ENCODE measurements at places on chromosomes 13 and 19.

DNA sequence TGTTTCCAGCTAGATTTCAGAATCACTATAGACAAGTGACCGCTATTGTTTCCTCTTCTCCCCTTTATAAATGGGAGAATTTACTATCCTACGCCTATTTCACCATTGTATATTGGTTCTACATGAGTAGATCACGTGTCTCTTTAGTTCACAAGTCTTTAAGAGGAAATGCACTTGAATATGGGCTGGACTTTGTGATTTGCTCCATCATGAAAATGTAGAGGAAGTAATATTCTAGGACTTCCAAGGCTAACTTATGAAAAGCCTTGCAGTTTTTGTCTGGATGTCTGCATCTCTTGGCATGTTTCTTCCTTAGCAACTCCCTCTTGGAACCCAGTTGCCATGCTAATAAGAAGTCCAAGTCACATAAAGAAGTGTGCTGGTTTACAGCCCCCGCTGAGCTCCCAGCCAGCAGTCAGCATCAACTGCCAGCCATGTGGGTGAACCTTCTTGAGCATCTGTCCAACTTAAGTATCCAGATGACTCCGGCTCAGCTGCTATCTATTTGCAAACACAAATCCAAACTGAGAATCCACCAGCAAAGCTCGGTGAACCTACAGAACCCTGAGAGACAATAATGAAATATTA, 4.8 kb upstream of the FBXL3 start:
- DNase-seq: no peak

GRCh38 chr13:21434588-21434987, 24.5 kb downstream of the ZDHHC20 start:
- DNase-seq: no peak

GRCh38 chr19:42831221-42832019, 48.1 kb downstream of the PSG1 start:
- DNase-seq: no peak

- no peak for DNase-seq
Measured at GRCh38 chr13:72198967-72199560, 332.1 kb upstream of the DACH1 start.

DNA sequence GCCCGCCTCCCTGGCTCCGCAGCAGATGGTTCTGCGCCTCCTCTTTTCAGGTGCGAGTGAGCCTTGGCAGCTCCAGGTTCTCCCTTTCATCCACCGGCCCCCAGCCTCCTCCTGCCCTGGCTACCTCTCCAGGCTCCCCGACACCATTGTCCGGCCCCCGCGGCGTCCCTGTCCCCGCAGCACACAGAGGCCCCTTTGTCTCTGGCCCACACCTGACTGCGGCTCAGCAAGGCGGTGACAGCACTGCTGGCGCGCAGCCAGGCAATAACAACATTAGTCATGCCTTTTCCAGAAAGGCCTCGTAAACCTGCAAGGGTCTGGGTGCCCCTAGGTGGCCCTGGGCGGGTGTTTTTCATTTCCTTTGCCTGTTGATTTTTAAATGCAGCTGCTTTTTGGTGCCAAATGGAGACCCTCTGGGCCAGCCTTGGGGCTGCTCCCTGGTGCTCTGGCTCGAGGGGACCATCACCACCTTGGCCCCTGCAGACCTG, 73.2 kb upstream of the MEDAG start:
- no peak for DNase-seq

GRCh38 chr13:103224804-103225203, 158.6 kb upstream of the SLC10A2 start:
- DNase-seq: no peak

DNA sequence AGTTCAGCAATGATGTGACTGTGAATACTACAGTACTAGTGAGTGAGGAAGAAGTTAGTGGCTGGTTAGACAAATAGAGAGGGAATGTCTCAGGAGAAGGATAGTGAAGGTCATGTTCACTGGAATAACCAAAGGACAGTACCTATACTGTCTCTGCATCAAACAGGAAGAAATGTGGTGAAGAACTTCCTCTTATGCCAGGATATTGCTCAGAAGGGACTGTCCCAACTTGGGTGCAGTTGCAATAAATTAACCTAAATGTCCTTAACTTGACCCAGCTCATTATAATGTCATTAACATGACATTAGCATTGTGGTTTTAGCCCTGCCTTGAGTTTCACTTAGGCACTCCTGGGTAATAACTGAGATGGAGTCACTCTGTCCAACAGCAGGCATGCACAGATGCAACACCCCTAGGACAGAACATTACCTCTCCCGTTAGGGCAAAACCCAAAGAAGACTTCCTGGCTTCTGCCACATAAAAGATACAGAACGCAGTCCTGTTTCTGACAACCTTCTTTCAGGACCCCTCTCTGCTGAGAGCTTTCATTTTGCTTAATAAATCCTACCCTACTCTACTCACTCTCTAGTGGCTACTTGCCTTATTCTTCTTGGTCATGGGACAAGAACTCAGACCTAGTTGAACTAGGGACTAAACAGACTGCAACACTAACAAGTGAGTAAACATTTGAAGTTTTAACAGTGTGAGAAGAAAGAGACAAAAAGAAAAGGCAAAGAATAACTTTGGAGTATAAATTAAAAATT, 1591.6 kb upstream of the MIR17HG start:
- DNase-seq: no peak

GRCh38 chr13:64819081-64819480, 2411.1 kb downstream of the PCDH9 start:
- no peak for DNase-seq

DNA sequence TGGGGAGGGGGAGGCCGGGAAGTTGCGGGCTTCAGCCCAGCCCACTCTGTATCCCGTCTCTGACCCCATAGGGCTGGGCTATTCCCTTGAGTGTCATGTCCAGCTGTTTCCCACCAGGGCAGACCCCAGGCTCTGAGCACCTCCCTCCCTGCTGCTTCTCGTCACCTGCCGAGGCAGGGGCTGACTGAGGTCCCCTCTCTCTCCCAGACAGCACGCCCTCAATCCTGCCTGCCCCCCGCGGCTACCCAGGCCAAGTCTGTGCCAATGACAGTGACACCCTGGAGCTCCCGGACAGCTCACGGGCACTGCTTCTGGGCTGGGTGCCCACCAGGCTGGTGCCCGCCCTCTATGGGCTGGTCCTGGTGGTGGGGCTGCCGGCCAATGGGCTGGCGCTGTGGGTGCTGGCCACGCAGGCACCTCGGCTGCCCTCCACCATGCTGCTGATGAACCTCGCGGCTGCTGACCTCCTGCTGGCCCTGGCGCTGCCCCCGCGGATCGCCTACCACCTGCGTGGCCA, 625 bp downstream of the F2RL3 start:
- DNase-seq: no peak

DNA sequence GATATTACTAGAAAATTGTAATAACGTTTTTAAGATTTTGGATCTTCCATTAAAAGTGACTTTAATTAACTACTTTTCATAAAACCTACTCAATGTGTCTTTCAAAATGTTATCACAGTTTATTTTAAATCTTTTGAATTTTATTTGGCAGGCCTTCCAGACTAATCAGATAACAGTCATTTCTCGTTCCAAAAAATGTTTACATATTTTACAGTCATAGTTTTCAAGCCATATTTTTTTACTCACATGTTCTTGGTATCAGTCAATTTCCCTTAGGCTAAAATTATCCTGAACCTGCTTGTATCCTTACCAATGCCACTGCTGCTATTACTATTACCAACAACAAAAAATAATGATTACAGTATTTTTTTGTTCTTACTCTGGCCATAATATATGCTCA, 1783.5 kb downstream of the SLITRK5 start:
- DNase-seq: no peak

GRCh38 chr19:7393459-7393858, 44.7 kb downstream of the ARHGEF18 start:
- no peak for DNase-seq

DNA sequence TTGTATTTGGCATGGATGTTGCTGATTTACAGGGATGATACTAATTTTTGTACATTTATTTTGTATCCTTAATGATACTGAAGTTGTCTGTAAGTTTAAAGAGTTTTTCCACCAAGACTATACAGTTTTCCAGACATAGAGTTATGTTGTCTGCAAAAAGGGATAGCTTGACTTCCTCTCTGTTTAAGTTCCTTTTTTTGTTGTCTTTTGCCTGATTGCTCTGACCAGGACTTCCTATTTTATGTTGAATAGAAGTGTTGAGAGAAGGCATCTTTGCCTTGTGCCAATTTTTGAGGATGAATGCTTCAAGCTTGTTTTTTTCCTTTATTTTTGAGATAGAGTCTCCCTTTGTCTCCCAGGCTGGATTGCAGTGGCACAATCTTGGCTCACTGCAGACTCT, 36.8 kb upstream of the ZNF681 start:
- no peak for DNase-seq

- DNase-seq: no peak
Measured at GRCh38 chr19:6691342-6691741, 21.4 kb upstream of the TNFSF14 start.

DNA sequence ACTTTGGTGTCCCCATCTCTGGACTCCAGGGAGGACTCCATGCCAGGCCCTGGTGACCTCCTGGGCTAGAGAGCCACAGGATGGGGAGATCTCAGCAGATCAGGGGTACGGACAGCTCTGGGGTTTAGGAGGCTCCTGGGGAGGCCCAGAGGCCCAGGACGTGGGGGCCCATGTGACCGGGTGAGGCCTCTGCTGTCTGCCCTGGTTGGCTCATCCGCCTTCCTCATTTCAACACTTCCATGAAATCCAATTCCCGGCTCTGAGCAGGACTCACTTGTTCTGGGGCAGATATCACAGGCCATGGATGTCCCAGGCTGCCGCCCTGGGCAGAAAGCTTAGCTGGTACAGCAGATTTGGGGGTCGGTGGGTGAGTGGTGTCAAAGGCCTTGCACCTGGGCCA, 1.1 kb upstream of the PRAM1 start:
- no peak for DNase-seq

GRCh38 chr13:94917824-94918223, 205.5 kb upstream of the SOX21 start:
- DNase-seq: no peak

- no peak for DNase-seq
Measured at GRCh38 chr13:75960538-75960994, 324.4 kb downstream of the LMO7 start.

DNA sequence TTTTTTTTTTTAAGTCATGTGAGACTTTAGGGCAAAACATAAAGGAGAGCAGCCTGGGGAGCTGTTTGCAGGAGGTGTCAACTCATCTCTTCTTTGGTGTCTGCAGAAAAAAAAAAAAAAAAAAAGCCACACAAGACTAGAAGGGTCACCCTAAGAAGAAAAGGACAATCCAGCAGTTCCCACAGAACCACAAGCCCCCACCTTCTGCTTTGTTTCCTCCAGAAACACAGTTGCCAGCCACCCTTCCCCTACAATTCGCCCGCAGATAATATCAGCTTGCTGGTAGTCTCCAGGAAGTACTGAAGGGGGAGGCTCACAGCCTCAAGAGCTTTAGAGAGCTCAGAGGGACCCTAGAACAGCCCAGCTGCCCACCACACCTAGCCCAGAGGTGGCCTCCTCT, 22.3 kb upstream of the ZBTB7A start:
- no peak for DNase-seq

DNA sequence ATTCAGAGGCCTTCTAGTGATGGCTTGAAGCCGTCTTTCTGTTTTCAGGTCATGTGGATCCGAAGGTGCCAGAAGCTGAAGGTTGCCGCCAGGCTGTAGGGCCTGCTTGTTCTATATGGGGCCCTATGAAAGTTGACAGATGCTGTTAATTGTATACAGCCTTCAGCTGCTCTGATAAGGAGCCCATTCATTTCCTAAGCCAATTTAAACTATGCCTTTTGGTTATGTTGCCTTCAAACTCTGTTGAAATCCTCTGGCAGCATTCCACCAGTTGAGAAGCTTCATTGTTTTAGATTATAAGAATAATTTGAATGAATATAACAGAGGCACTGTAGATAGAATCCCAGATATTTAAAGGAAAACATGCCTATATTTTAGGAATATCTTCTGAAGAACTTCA, 34.4 kb downstream of the RAP2A start:
- DNase-seq: peak; percentile 26

DNA sequence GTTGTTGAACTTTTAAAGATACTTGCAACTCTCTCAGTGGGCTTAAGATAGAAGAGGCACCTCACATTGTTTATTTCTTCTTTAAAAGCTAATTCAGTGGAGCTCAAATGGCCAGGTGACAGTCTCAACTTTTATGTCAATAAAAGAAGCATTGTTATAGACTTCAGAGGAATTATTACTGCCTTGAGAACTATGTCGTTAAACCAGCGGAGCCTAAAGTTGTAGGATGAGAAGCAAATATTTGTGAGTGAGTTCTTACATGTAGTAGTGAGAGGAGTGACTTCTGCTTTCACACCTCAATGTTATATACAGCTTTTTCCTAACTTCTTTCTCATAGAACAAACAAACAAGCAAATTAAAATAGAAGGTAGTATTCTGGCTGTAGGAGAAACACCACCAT, 31.2 kb upstream of the DGKH start:
- DNase-seq: no peak

DNA sequence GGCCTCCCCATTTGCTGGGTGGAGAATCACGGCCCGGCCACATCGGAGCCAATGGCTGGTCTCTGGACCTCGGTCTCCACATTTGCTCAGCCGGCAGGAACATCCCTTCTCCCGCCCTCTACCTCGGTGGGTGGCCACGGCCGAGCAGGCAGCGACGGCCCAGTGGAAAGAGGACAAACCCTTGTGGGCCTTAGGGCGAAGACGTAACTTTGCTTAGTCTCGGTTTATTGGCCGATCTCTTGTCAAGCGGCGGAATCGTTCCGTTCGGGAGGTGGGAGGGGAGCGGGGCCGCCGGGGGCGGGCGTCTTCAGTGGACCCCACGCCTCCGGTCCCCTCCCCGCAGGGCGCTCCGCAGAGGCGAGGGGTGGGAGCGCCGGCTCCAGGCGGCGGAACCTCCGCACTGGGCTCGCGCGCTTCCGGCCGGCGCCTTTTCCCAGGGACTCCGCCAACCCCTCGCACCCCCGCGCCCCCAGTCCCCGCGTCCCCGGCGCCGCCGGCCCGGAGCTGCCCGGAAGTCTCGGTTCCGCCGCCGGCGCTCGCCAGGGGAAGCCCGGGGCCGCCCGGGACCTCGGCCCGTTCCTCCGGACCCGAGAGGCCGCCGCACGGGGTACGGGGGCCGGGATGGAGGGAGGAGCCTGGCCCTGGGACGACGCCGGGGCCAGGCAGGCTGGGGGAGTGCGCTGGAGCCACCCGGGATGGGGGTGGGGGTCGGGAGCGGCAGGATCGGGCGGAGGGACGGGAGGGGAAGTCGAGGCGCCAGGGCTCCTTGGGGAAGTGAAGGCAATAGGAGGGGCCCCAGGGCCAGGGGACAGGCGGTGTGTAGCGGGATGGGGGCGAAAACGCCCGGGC, at the start of gene ZNF580:
Gene ZNF580 (plus strand): TSS at position 426 of the 849 bp plus-strand sequence. CDS start 1,507 bp downstream, outside the sequence.
- peak; percentile 67 for DNase-seq

- no peak for DNase-seq
Measured at GRCh38 chr13:40776681-40777165, 5.7 kb upstream of the MRPS31 start.

- no peak for DNase-seq
Measured at GRCh38 chr13:22862478-22862877, 318.3 kb upstream of the SGCG start.

DNA sequence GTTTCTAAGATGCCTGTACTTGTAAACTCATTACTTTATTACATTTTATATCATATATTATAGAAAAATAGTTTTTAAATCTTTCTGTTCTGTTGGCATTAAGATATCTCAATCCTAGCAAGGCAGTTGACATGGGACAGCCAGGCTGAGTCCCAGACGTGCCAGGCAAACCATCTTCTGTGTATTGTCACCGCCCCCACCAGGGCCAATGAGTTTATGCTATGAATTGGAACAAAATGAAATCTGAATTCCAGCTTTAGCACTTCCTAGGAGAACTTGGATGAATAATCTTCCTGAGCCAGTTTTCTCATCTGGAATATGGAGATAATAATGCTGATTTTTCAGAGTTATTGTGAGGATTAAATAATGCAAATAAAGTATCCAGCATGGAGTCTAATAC, 79.9 kb upstream of the GSX1 start:
- DNase-seq: no peak
